Stimulated activated CD4-positive, alpha-beta T cell treated with anti-CD3 and anti-CD28 coated beads, Interleukin-12 subunit alpha, Interleukin-12 subunit beta, amount 100 ng/mL, for 24 hours (primary cell): ENCODE measurements at places on chromosomes 7 and 10.

DNA sequence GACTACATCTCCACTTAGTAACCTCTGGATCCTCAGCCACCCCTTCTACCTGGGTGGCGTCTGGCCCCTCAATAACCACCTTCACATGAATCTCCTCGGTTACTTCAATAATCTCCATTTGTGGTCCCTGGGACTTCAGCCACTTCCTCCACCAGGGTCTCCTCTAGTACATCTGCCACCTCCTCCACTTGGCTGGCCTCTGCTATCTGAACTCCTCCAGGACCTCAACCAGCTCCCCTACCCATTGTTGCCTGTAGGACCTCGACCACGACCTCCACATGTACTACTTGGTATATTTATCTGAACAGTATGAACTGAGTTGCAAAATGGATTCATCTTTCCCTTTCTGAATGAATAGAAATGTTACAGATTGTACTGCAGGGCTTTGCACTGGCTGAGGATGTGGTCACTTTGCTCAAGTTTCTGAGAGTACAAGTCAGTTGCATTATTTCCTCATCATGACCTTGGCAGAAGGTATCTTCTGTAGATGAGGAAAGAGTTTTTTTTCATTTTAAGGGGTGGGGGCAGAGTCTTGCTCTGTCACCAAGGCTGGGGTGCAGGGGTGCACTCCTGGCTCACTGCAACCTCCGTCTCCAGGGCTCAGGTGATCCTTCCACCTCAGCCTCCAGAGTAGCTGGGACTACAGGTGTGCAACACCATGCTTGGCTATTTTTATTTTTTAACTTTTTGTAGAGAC lies 36.0 kb downstream of the MAT1A start:
- DNase-seq, result no peak

DNA sequence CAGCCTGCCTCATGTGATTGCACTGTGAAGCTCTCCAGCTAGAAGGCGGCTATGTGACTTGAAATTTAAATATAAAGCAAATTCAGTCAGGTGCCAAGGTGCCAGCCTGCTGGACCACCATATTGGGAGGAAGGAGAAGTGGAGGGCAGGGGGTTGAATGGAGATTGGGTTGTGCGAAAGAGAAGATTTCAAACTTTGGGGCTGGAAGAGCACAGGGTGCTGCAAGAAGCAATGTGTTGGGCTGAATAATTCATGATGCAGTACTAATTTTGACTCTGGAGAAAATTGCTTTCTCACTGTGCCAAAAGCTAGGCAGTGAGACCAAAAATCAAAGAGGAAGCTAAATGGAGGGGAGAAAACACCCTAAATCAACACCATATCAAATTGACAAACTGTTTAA lies 335.3 kb downstream of the NRG3 start:
- no peak for DNase-seq

GRCh38 chr10:121326905-121327304 lies 271.3 kb downstream of the FGFR2 start:
- DNase-seq, result no peak

DNA sequence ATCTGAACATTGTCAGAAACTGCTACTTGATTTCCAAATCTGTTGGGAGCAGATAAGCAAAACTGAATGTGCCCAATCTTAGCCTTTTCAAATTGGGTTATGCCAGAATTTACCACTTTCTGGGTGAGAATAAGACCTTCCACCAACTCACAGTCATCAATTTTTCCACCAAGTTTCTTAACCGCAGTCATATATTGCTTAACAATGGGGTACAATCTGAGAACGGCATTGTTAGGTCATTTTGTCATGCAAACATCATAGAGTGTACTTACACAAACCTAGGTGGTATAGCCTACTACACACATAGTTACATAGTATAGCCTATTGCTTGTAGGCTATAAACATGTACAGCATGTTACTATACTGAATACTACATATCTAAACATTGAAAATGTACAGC lies 16.0 kb downstream of the MRPS33 start:
- no peak for DNase-seq

- DNase-seq, result no peak
Measured at GRCh38 chr10:82211346-82211745, 336.4 kb downstream of the NRG3 start.

DNA sequence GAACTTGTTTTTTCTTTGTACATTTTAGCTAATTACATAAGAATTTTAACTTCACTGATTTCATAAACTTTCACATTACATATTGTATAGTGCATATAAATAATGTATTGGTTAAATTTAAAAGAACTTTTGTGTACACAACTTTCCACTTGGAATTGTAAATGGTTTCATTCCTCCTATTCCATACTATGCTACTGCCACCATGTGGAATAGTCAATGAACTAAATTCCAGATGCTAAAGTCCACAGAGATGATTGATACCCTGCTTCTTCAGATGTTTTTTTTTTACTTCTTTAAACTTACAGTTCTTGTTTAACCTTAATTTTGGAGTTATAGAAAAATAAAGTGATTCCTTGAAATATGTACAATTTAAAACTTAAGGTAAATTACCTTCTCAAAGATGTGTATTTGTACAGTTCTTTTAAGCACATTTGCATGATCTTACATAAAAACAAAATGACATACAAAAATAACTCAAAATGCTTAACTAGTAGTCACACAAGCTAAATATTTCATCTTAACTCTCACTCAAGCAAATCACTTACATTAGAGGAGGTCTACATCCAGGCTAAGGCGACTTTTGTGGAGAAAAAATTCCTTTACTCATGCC lies 247.6 kb upstream of the HGF start:
- DNase-seq, result no peak

DNA sequence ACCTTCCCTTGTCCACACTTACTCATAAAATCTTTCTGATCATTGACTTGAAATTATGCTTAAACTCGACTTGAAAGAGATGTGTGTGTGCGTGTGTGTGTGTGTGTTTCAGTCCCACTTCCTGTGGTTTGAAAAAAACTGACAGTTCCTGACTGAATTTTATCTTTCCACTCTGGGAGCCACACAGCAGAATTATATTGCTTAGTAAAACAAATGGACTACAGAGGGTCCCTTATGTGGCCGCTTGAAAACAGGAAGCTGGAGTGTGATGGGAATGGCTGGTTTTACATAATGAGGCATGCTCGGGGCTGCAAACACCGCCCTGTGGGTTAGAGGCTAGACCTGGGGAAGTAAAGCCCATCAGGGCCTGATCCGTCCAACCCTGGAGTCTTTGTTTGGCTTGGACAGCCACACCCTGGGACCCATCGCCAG lies 54.8 kb downstream of the LYZL1 start:
- no peak for DNase-seq
